ENCODE measurements at places on chromosomes 12 and 14.
A peak's percentile ranks its signal among the peaks of the same experiment; 100 is the strongest.

DNA sequence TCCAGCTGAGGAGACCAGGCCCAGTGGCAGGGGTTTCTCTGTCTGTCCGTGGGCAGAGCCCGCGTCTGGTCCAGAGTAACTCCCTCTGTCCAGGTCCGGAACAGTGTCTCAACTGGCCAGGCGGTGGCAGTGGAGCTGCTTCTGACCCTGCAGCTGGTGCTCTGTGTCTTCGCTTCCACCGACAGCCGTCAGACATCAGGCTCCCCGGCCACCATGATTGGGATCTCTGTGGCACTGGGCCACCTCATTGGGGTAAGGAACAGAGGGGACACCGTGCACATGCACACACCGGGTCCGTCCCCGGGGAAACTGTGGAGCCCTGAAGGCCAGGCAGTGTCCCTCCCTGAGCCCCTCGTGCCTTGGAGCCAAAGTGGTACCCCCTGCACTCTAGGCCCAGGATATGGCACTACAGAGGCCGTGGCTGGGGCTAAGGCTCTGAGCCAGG, 1.5 kb downstream of the AQP6 start:
- no peak for DNase-seq

DNA sequence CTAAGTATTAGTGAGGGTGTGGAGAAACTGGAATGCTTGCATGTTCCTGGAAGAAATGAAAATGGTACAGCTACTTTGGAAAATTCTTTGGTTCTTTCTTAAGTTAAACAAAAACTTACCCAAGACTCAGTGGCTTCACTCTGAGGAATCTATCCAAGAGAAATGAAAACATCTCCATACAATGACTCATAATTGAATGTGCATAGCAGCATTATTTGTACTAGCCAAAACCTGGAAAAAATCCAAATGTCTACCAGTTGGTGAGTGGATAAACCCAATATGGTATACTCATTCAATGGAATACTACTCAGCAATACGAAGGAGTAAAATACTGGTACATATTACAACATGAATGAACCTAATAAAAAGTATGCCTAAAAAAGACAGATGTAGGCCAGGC, 18.0 kb upstream of the CRACR2A start:
- DNase-seq = no peak

DNA sequence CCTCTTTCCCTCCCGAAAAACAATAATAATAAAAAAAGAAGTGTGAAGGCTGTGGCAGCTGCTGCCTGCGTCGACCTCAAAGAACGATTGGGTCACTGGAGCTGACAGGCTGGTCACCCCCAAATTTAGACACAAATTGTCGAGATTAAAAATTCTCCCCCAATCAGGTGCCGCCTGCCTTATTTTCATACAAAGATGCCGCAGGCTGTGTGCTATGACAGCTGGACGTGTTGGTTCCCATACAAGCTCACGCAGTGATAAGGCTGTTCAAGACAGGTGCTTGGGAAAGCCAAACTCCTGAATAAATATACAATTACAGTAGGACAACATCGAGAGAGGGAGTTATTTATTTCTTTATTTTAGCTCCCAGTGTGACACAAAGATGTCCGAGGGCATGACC, 1041.8 kb downstream of the VRK1 start:
- no peak for DNase-seq

DNA sequence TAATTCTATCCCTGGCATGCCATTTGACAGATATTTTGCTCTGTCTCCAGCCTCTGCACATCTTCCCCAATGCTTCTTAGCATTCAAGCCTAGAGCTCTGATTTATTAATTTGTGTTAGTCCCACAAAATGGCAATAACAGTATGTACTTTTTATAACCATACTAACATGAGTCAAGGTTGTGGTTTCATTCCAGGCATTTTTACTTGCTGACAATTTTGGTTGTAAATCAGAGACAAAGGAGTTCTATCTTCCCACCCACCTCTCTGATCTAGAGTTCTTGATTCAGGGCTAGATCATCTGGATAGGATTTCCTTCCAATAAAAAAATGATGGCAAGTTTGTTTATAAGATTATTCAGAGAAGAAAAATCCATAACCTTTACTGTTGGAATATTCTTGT, 18.5 kb upstream of the CISTR start:
- peak; percentile 91 for DNase-seq

DNA sequence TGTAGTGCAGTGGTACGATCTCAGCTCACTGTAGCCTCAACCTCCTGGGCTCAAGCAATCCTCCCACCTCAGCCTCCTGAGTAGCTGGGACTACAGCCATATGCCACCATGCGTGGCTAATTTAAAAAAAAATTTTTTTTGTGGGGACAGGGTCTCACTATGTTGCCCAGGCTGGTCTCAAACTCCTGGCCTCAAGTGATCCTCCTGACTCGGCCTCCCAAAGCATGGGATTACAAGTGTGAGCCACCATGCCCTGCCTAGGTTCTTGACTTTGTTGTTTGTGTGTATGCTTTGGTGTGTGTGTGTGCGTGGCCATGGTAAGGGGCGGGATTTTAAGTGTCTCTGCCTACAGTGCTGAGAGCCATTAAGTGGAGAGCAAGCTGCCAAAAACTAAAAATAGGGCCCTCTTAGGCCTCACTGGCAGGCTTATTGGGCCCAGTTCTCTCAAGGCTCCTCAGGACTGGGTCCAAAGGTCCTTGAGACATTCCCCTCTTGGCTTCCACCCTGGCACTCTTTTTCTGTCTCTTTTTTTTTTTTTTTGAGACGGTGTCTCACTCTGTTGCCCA, 5.1 kb downstream of the COX14 start:
- no peak for DNase-seq

- no peak for DNase-seq
These were observed 28.5 kb downstream of the KLC1 start for GRCh38 chr14:103657471-103657870.

GRCh38 chr14:61381553-61381952, 60.2 kb downstream of the PRKCH start:
- no peak for DNase-seq

- DNase-seq = no peak
These were observed 272.4 kb downstream of the NELL2 start for GRCh38 chr12:44603701-44604100.

GRCh38 chr12:7853557-7853956, 19.2 kb downstream of the SLC2A14 start:
- DNase-seq = no peak

DNA sequence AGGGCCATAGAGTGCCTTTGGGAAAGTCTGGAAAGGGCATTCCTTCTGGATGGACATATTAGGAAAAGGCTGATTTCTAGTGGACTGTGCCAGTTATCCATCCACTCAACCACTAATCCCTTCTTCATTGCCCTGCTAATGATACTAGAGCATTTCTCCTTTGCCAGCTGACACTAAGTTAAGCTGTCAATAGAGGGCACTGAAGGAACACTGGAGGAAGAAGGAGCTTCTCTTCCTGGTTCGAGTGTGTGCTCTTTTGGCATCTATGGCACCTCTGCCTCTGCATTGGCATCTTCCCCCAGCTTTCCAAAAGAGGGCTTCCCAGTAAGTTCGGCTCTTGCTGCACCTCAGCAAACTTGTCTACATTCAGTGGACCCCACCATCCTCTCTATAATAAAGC, 165.4 kb downstream of the DERA start:
- DNase-seq = peak; percentile 17

- no peak for DNase-seq
These were observed 65.8 kb downstream of the RIC8B start for GRCh38 chr12:106840243-106840642.

DNA sequence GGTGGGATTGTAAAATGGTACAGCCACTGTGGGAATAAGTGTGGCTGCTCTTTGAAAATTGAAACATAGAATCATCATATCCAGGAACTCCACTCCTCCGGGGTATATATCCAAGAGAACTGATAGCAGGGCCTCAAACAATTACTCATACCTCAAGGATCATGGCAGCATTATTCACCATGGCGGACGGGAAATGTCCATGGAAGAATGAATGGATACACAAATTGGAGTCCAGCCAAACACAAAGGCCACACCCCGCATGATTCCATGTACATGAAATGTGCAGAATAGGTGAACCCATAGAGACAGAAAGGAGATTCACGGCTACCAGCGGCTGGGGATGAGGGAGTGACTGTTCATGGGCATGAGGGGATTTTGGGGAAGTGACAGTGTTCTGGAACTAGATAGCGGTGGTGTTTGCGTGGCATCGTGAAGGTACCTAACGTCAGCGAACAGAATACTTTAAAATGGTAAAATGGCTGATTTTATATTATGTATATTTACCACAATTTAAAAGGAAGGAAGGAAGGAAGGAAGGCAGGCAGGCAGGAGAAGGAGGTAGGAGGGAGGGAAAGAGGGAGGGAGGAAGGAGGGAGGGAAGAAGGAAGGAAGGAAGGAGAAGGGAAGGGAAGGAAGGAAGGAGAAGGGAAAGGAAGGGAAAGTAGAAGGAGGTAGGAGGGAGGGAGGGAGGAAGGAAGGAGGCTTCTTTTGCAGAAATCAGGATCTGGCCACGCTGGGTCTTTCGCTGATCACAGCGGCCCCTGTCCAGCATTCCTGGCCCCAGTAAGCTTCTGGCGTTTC, 14.1 kb upstream of the NCOR2 start:
- DNase-seq = no peak
